ENCODE measurements at places on chromosomes 2 and 18.

DNA sequence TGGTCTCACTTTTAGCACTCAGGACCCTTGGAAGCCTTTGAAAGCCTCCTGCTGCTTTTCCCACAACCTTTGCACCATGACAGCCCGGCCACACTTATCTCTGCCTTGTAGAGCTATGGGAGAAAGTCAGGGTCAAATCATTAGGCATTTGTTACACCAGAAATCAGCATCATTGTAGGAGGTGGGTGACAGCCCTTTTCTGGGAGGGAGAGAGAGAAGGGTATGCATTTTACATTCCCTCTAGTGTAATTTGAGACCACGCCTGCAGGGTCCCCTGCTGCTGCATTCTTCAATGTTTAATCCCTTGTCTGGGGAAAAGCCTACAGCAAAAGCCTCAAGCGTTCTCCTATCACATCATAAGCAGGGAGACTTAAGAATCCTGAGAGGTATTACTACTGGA, 766.8 kb upstream of the FAM98A start:
- DNase-seq: peak; percentile 76

GRCh38 chr2:124489686-124490085, 464.6 kb downstream of the CNTNAP5 start:
- no peak for DNase-seq

DNA sequence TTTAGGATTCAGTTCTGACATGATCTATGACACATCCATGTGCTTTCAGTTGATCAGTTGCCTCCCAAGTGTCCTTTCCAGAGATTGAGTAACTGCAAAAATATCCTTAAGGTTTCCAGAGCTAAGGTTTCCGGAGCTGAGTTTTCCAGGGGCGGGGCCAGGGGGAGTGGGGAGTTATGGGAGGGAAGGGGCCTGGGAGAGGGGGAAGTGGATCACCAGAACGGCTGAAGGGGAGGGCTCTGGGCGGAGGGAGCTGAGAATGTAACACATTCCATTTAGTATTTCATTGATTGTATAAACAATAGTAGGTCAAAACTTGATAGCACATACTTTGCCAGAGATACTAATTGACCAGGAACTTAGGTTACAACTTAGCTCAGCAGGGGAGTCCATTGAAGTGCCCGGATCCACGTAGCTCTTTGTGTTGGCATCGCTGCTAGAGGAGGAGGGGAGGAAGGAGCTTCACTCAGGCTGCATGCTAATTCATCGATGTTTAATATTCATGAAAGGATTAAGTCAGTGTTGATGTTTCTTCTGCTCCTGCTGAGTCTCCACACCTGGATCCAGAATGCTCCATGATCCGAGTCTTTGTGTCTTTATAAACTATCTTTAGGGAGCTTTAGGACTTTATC, 289.8 kb downstream of the ALPK2 start:
- peak; percentile 85 for DNase-seq

DNA sequence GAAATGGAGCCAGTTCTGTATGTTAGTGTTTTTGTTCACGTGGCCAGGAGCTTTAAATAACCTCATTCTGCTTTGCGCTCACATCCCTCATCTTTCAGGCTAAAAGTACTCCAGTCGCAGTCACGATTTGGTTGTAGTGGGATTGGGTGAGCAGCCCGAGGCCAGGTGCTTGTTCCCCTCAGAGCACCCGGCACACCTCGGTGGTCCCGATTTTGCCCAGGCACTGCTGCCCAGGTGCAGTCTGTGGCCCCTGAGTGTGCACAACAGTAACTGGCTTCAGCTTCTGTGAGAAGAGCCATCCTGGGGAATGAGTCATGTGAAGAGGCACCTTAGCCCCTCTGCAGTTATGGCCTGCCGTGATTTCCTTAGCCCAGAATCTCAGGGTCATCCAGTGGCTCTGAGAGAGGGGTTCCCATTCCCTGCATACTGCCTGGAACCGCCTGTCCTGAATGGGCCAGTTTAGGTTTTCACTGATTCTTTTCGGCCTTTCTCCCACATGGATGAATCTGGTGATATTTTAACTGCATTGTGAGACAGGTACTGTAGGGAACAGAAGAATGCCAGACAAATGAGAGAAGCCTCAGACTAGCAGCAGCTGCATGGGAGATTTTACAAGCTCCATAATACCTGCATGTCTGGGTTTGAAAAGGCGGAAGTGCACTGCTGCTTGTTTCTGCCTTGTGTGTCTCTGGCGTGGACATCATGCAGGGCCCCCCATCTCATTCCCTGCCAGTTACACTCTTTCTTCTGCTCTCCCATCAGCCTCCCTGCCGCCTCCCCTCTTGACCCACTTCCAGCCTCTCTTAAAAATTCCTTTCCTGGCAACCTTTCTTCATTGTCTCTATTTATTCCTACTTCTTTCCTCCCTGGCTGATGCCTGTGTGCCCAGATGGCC, 33.5 kb downstream of the IMPA2 start:
- DNase-seq: no peak

GRCh38 chr18:21115519-21116411, 4.2 kb upstream of the ROCK1 start:
- peak; percentile 11 for DNase-seq

- peak; percentile 38 for DNase-seq
These were observed 971.0 kb upstream of the CDH2 start for GRCh38 chr18:29147944-29148343.

GRCh38 chr2:102166189-102166845, 20.5 kb upstream of the IL1RL2 start:
- peak; percentile 17 for DNase-seq

GRCh38 chr18:21584391-21584790, 16.1 kb downstream of the ESCO1 start:
- no peak for DNase-seq

DNA sequence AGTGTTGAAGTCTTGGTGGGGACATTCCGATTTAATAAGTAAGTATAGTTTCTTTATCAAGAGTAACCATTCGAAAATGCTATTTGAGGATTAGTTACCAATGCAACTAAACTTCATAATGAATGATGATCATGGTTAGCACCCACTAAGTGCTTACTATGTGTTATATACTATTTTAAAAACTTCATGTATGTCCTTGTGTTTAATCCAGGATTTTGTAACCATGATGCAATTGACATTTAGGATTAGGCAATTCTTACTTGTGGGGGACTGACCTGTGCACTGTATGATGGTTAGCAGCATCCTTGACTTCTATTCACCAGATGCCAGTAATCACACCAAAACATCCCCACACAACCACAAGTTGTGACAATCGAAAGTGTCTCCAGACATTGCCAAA, 859.9 kb upstream of the FSHR start:
- no peak for DNase-seq

GRCh38 chr2:232318169-232318855, 60.2 kb upstream of the ALPP start:
- DNase-seq: no peak

DNA sequence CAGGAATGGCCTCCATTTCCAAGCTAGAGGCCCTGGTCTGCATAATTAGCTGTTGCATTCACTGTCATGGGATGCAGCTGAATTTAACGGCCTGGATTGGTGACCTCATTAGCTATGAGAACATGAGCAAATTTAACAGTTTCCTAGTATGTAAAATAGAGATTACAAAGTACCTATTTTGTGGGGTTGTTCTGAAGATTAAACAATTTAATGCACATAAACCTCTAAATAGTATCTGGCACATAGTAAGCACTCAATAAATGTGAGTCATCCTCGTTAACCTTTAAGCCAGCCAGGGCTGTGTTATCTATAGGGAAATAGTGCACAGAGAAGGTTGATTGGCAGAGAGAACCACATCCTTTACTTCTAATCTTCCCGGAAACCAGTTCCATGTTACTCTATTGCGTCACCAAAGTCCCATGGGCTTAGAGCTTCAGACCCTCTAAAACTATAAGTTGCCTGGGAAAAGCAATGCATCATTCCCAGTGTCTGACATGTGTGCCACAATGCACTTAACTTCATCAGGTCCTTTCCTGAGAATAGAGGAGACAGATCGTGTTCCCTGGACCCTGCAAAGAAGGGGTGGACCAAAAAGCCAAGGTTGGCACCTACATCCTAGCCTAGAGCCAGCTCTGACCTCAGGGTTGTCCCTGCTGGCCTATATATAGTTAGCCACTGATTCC, 196.5 kb downstream of the LNPK start:
- DNase-seq: no peak

GRCh38 chr2:94955702-94956101, 69.8 kb upstream of the MAL start:
- no peak for DNase-seq

DNA sequence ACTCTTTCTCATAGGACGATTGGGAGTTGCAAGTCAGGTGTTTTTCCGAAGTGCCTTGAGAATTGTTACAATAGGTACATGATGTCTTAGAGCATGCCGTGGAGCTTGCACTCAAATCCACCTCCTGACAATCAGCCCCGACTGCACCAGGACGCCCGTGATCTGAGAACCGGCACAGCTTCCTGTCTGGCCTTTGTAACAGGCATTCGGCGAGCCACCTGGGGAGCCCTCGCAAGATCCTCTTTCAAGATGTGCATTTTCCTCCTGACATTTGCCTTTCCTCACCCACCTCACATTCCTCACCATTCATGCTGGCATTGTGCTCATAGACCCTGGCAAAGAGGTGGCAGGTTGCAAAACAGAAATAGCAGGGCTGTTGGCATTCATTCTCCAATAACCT, 427.3 kb downstream of the GALR1 start:
- DNase-seq: no peak

DNA sequence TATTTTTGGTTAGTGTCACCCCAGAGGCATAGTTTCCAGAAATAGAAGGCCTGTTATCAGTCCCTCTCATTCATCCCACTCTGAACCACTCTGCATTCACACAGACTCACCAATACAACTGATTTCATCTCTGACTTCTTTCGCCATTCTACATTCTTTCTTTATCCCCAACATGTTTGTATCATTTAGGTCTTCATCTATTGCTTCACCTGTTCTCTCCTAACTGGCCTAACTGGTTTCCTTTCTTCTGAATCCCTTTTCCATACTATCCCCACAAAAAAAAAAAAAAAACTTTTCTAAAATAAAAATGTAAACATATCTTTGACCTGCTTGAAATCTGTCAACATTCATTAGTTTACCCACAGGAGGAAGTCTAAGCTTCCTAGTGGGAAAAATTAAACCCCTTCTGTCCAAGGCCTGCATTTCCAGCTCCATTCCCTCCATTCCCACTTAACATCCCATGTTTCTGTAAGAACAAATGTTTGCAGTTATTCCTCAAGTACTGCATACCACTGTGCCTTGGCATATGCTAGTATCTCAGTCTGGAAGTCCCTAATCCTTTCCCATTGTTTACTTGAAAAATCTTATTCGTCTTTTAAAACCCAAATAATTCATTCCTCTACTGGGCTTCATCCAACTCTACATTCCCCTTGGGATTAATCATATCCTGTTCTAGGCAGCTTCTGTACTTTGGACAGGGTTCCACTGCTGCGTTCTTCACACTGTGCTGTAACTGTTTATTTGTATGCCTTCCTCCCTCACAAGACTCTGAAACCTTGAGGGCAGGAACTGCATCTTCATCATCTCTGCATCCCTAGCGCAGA, 68.5 kb downstream of the FIGN start:
- DNase-seq: no peak

DNA sequence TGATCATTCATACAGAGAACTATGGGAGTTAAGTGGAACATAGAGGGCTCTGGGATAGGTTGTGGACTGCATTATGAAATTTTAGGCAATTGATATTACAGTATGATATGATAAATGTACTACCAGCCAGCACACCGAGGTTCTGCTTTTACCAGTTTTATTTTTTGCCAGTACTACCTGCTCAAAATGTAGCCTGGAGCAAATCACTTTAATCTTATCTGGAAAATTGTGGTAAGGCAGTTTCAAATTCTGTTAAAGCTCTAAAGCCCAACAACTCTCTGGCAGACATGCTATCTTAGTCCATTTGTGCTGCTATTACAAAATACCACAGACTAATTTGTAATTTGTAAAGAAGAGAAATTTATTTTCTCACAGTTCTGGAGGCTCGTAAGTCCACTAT, 474.9 kb upstream of the CWC22 start:
- no peak for DNase-seq

- DNase-seq: no peak
These were observed 144.4 kb downstream of the MREG start for GRCh38 chr2:215868846-215869543.

GRCh38 chr18:77486985-77487384, 237.3 kb downstream of the GALR1 start:
- no peak for DNase-seq

GRCh38 chr2:187519419-187520120, 34.7 kb downstream of the TFPI start:
- no peak for DNase-seq

DNA sequence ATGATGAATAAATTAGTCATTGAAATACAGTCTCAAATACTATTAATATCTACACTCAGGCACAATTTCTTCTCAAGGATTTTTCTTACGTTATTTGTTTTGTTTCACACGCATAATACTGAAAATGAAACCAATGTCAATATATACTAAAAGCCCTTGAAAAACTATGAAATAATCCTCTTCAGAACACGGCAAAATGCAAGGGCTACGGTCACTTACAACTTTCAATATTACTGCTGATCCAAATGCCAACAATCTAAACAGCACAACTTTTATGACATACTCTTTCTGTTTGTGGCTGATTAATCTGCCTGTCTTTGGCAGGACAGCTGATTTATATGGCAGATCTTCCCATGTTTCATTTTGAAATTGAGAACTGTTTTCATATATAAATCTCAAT, 68.3 kb downstream of the LRPPRC start:
- DNase-seq: no peak

DNA sequence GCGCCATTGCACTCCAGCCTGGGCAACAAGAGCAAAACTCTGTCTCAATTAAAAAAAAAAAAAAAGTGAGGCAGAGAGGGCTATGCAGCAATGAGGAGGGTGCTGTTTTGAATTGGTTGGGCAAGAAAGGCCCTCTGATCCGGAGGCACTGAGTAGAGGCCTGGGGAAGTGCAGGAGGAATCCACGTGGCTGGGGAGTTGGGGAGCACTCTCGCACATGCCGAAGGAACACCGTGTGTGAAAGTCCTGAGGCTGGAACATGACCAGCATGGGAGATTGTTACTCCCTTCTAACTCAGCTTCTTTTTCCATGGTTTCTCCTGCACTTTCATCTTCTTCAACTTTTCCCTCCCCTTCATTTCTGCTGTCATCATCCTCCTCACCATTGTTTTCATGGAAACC, 347.9 kb upstream of the HS6ST1 start:
- no peak for DNase-seq

GRCh38 chr18:44128365-44128764, 552.3 kb upstream of the SETBP1 start:
- DNase-seq: no peak

- DNase-seq: no peak
These were observed 127.7 kb downstream of the DYSF start for GRCh38 chr2:71581026-71581425.
